ENCODE measurements at places on chromosomes 6 and 20. TPM values are rescaled to one million over a fixed set of nuclear protein-coding genes. Genes with fewer than 3 reads are reported as not detected.

- H3K36me3 ChIP-seq = peaks cover 8% of the 10 kb centered on the region
- H3K27ac ChIP-seq = no peak overlapping the region
- H3K4me3 ChIP-seq = no peak overlapping the region
- peaks cover 5% of the 10 kb centered on the region for H3K4me1 ChIP-seq
- no peaks in the 10 kb centered on the region for H3K27me3 ChIP-seq
These were observed 40.4 kb downstream of the TTI1 start for GRCh38 chr20:37992802-37993409.

GRCh38 chr20:63893999-63894357 is 948 bp upstream of the DNAJC5 start:
- H3K36me3 ChIP-seq = peaks cover 25% of the 10 kb centered on the region
- no peak for DNase-seq
- no peaks in the 10 kb centered on the region for H3K27me3 ChIP-seq
- peaks cover 4% of the 10 kb centered on the region for H3K4me1 ChIP-seq

DNA sequence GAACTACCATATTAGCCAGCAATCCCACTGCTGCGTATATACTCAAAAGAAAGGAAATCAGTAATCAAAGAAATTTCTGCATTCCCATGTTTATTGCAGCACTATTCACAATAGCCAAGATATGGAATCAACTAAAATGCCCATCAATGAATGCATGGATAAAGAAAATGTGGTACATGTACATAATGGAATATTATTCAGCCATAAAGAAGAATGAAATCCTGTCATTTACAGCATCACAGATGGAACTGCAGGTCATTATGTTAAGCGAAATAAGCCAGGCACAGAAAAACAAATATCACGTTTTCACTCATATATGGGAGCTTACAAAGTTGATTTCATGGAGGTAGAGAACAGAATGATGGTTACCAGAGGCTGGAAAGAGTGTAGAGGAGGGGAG is 65.1 kb downstream of the ALDH8A1 start:
- no peak overlapping the region for H3K4me3 ChIP-seq
- H3K36me3 ChIP-seq = no peaks in the 10 kb centered on the region
- H3K27me3 ChIP-seq = no peaks in the 10 kb centered on the region
- H3K27ac ChIP-seq = no peak overlapping the region

DNA sequence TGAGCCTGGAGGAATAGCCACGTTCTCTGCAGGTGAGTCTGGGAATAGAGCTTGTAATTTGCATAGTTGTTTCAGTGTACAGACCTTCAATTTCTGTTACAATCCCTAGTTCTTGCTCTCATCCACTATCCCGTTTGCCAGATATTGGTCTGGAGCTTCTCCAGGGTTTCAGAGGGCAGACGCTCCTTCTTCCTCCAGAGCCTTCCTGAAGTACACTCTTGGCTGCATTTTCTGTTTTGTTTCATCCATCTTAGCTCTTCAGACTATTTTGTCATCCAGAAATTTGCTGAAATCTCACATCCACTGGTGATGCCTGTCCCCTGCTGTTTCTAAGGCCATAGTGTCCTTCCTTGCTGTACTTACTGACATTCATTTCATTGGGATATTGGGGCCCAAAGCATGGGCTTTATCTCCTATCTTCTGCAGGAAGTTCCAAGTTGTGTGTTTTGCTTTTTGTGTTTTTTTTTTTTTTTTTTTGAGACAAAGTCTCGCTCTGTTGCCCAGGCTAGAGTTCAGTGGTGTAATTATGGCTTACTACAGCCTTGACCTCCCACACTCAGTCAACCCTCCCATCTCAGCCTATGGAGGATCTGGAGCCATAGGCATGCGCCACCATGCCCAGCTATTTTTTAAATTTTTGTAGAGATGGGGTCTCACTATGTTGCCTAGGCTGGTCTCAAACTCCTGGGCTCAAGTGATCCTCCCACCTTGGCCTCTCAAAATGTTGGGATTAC is 18.7 kb downstream of the CDS2 start:
- no peaks in the 10 kb centered on the region for H3K36me3 ChIP-seq
- H3K27me3 ChIP-seq = no peaks in the 10 kb centered on the region
- no peak overlapping the region for H3K4me3 ChIP-seq
- peak; percentile 30 for DNase-seq
- no peak overlapping the region for H3K27ac ChIP-seq
- peaks cover 4% of the 10 kb centered on the region for H3K4me1 ChIP-seq

PDE10A gene
- total RNA-seq = under 0.01 TPM

DNA sequence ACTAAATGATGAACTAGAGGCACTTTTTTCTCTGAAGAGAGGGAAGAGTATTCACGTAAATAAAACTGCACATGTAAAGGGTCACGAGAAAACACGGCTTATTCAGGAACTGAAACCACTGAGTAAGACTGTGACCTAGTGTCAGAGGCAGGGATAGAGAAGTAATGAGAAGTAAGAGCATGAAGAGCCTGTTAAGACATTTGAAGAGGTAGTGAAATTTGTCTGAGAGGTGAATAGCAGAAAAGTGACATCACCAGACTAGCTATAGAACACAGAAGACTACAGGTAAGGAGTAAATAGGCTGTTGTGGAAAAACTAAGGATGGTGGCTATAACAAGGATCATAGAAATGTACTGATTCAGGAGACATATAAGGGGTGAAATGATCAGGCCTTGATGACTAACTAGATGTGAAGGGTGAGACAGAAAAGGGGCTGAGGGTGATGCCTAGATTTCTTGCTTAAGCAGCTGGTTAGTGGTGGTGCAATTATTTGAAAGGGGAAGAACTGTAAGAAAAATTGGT is 76.8 kb downstream of the REV3L start:
- no peaks in the 10 kb centered on the region for H3K4me1 ChIP-seq
- H3K36me3 ChIP-seq = peaks cover 3% of the 10 kb centered on the region
- H3K27me3 ChIP-seq = no peaks in the 10 kb centered on the region
- no peak for DNase-seq
- H3K27ac ChIP-seq = no peak overlapping the region

SLC22A16 gene
- total RNA-seq = under 0.01 TPM

DNA sequence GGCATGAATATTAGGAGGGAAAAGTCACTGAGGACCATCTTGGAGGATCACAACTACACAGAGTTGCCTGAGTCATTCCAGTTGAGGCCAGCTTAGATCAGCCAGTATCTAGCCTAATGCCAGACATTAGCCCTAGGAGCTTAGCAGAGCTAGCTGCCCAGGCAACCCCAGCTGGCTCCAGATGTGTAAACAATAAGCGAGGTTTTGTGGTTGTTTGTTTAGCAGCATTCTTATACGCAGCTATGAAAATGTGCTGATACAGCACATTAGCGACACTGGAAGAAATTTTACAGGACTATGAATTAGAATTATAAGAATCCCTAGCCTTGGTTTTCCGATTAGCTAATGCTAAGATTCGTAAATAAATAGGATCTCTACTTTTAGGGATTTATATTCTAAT is 59.3 kb downstream of the BTBD3 start:
- no peaks in the 10 kb centered on the region for H3K4me1 ChIP-seq
- H3K36me3 ChIP-seq = no peaks in the 10 kb centered on the region
- H3K27ac ChIP-seq = no peak overlapping the region

GRCh38 chr6:88377976-88378568 is 211.9 kb upstream of the CNR1 start:
- no peak overlapping the region for H3K27ac ChIP-seq
- peaks cover 2% of the 10 kb centered on the region for H3K4me1 ChIP-seq
- H3K4me3 ChIP-seq = no peak overlapping the region
- no peaks in the 10 kb centered on the region for H3K27me3 ChIP-seq
- no peaks in the 10 kb centered on the region for H3K36me3 ChIP-seq

DNA sequence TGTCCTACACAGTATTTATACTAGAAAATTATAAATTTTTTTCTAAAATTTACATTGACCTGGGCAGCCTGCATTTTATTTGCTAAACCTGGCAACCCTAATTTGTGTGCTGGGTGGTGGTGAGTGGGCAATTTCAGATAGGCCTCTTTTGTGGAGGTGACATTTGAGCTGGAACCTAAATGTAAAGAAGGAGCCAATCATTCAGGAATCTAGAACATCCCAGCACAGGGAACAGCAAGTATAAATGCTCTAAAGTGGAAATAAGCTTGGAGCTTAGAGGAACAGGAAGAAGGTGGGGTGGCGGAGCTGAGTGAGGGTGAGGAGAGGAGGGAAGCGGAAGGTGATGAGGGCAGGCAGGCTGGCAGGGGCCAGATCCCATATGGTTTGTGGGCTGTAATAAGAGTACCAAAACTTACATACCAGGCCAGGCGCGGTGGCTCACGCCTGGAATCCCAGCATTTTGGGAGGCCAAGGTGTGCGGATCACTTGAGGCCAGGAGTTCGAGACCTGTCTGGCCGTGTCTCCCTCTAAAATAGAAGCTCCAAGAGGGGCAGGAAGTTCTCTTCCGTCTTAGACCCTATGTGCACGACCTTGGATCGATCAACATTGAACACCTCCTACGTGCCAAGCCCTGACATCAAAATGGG is 549 bp upstream of the CSE1L start:
- peaks cover 8% of the 10 kb centered on the region for H3K4me1 ChIP-seq
- peak; percentile 3 for DNase-seq
- no peaks in the 10 kb centered on the region for H3K36me3 ChIP-seq
- peak overlapping the region; percentile 92 for H3K27ac ChIP-seq

CLPSL2 gene
- not detected for total RNA-seq

GRCh38 chr6:32271429-32271828 is 47.6 kb upstream of the NOTCH4 start:
- H3K27me3 ChIP-seq = no peaks in the 10 kb centered on the region
- H3K36me3 ChIP-seq = no peaks in the 10 kb centered on the region
- no peaks in the 10 kb centered on the region for H3K4me1 ChIP-seq
- no peak overlapping the region for H3K27ac ChIP-seq
- DNase-seq = no peak

DNA sequence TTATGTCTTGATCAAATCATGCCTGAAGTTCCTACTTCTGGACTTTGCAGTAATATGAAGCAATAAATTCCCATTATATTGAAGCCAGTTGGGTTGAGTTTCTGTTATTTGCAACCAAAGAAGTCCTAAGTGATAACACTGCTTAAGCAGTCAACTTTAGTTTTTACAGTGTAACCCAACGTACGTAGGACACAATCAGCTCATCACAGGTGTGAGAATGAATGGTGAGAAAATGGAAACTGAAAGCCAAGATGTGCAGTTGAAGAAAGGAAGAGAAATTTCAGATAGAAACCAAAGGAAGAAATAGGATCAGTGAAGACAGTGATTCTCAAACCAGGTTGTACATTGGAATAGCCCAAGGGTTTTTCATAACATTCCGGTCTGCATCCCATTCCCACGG is 211.4 kb upstream of the ZFP64 start:
- no peak for DNase-seq
- H3K4me3 ChIP-seq = no peak overlapping the region
- no peak overlapping the region for H3K27ac ChIP-seq
- H3K36me3 ChIP-seq = no peaks in the 10 kb centered on the region
- no peaks in the 10 kb centered on the region for H3K27me3 ChIP-seq

- no peak overlapping the region for H3K27ac ChIP-seq
- H3K27me3 ChIP-seq = no peaks in the 10 kb centered on the region
- H3K4me1 ChIP-seq = peaks cover 3% of the 10 kb centered on the region
- H3K36me3 ChIP-seq = peaks cover 1% of the 10 kb centered on the region
- no peak for DNase-seq
- H3K4me3 ChIP-seq = no peak overlapping the region
These were observed 26.5 kb downstream of the HEBP2 start for GRCh38 chr6:138430361-138431145.

ANKRD6 gene
- total RNA-seq = 3.6 TPM

- DNase-seq = no peak
- H3K27me3 ChIP-seq = no peaks in the 10 kb centered on the region
- H3K4me1 ChIP-seq = no peaks in the 10 kb centered on the region
- no peak overlapping the region for H3K27ac ChIP-seq
These were observed 4.7 kb downstream of the MCCD1 start for GRCh38 chr6:31533455-31533841.

- H3K4me1 ChIP-seq = peaks cover 5% of the 10 kb centered on the region
- DNase-seq = peak; percentile 89
- no peaks in the 10 kb centered on the region for H3K27me3 ChIP-seq
- no peaks in the 10 kb centered on the region for H3K36me3 ChIP-seq
- no peak overlapping the region for H3K4me3 ChIP-seq
- peak overlapping the region; percentile 14 for H3K27ac ChIP-seq
These were observed 80.1 kb upstream of the NXT1 start for GRCh38 chr20:23270382-23270911.

DNA sequence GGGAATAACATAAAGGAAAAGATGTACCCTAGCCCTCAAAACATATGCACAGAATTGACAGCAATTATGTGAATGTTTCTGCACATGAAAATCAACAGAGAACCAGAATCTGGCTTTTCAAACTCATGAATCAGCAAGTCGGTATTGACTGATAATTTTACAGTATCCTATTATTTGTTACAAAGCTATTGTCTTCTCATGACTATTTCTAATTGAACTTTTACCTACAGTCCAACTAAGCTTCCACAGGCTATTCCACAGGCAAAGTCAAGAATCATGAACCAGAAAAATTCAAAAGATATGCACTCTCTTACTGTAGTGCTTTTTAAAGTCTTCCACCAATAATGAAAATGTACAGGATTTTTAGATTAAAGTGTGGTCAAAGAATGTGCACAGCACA is 49.1 kb upstream of the DST start:
- H3K4me3 ChIP-seq = peak overlapping the region; percentile 85
- H3K27ac ChIP-seq = peak overlapping the region; percentile 83
- no peaks in the 10 kb centered on the region for H3K27me3 ChIP-seq
- H3K36me3 ChIP-seq = no peaks in the 10 kb centered on the region

PACRG gene
- 0.66 TPM for total RNA-seq

DNA sequence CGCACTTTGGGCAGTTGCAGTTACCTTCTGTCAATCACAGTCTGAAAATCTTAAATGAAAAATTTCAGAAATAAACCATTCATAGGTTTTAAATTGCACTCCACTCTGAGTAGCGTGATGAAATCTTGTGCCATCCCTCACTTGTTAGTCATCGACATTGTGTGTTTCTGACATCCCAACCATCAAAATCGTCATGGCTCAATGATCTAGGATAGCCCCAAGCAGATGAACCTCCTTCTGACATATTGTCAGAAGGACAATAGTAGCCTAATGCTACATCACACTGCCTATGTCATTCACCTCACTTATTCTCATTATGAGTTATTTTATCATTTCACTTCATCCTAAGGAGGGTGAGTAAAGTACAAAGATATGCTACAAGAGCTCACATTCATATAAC is 284.8 kb downstream of the PTPRK start:
- H3K27me3 ChIP-seq = no peaks in the 10 kb centered on the region
- H3K27ac ChIP-seq = no peak overlapping the region
- no peaks in the 10 kb centered on the region for H3K4me1 ChIP-seq
- H3K4me3 ChIP-seq = no peak overlapping the region
- H3K36me3 ChIP-seq = no peaks in the 10 kb centered on the region
- peak; percentile 9 for DNase-seq

- no peak overlapping the region for H3K4me3 ChIP-seq
- H3K27me3 ChIP-seq = no peaks in the 10 kb centered on the region
- DNase-seq = no peak
- H3K36me3 ChIP-seq = no peaks in the 10 kb centered on the region
- no peak overlapping the region for H3K27ac ChIP-seq
- no peaks in the 10 kb centered on the region for H3K4me1 ChIP-seq
These were observed 12.9 kb downstream of the PRSS16 start for GRCh38 chr6:27260369-27260768.

GRCh38 chr6:91802431-91802830 is 1215.6 kb upstream of the MAP3K7 start:
- no peak overlapping the region for H3K27ac ChIP-seq
- H3K36me3 ChIP-seq = no peaks in the 10 kb centered on the region
- no peak for DNase-seq
- H3K27me3 ChIP-seq = no peaks in the 10 kb centered on the region

SPO11 gene
- not detected for total RNA-seq

MAS1 gene
- not detected for total RNA-seq
